ENCODE measurements at places on chromosomes 5 and 9. TPM values are rescaled to one million over a fixed set of nuclear protein-coding genes. Genes with fewer than 3 reads are reported as not detected.

The LCN9 gene
- total RNA-seq: not detected

The ARHGEF37 gene
- 3.2 TPM for total RNA-seq

The C8G gene
- 2.9 TPM for total RNA-seq

The F2RL2 gene
- total RNA-seq: 0.13 TPM

The IFNB1 gene
- total RNA-seq: not detected

The CREBRF gene
- 9.0 TPM for total RNA-seq
